ENCODE measurements at places on chromosomes 12 and 14.

DNA sequence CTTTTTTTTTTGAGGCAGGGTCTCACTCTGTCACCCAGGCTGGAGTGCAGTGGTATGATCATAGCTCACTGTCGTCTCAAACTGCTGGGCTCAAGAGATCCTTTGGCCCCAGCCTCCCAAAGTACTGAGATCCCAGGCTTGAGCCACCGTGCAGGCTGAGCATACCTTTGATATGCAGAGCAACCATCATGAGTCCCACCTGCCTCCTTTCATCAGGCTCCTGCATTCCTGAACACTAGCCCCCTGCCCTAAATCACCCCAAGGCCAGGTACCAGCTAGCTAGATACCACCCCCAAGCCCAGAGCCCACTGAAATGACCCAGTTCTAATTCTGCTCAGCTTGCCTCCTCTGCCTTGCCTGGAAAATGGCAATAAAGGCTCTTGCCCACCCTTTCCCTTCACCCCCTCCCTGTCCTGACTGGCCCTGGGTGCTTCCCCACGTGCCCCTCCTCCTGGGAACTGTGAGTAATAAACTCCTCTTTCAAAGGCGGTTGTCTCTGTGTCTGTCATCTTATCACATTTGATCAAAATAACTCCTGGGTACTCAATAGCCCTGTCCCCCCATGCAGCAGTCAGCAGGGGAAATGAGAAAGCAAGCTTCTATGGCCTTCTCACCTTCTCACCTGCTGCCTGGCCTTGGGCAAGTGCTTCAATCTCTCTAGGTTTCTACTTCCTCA is 6.4 kb upstream of the BRF1 start:
- DNase-seq, result no peak

- DNase-seq, result no peak
Observed at GRCh38 chr12:111753144-111753881, 13.4 kb upstream of the ALDH2 start.

DNA sequence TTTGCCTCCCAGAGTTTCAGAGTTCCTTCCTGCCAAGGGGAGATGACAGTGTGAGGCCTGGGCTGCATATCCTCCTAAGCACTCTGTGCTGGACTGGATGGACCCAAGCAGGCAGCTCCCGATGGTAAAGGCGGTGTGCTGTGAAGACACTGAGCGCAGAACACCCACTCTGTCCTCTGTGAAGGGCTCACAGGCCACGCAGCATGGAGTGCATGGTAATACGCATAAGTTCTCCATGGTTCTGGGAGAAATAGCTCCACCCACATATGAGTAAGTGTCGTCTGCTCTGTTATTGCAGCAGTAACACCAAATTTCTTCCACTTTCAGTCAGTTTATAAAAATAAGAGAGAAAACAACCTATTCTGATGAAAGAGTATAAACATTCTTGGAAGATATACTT is 55.8 kb downstream of the TMEM30B start:
- no peak for DNase-seq

GRCh38 chr14:35197015-35197414 is 74.7 kb downstream of the PRORP start:
- peak; percentile 76 for DNase-seq

- no peak for DNase-seq
Observed at GRCh38 chr14:48805315-48805714, 780.9 kb downstream of the RPS29 start.

Data from mammary epithelial cell (primary cell).